ENCODE measurements at places on chromosomes 2 and 18.

- DNase-seq, result no peak
Measured at GRCh38 chr2:111251711-111252110, 131.0 kb downstream of the BCL2L11 start.

- no peak for DNase-seq
Measured at GRCh38 chr18:60163622-60164021, 209.0 kb downstream of the MC4R start.

GRCh38 chr18:21457179-21457535, 143.3 kb downstream of the ESCO1 start:
- DNase-seq, result no peak

- DNase-seq, result no peak
Measured at GRCh38 chr2:28656937-28657615, 94.6 kb upstream of the PPP1CB start.

DNA sequence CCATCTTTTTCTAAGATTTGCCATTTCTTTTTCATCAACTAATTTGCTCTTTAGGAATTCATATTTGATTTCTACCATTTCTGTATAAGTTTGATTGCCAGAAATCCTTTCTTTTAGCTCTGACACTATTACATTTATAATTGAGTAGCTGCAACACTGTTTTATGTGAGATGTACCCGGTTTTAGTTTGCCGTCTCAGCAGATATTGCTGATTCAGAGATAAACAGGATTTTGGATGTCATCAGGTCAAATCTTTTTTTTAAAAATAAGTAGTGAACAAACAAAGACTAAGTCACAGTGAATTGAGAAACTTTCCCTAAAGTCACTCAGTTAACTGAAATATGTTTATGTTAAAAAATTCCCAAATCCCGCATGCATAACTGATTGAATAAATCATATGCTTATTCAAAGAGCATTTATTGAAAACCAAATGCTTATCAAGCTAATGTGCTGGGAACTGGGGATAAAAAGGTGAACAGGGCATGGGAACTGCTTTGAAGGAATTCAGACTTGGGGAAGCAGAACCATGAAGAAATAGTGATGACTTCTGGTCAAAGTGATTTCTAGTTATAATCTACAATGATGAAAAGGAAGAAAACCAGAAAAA, 19.5 kb upstream of the CCDC102B start:
- no peak for DNase-seq
